NCI-H187 (cell line): ENCODE measurements at places on chromosomes 1 and 21.

DNA sequence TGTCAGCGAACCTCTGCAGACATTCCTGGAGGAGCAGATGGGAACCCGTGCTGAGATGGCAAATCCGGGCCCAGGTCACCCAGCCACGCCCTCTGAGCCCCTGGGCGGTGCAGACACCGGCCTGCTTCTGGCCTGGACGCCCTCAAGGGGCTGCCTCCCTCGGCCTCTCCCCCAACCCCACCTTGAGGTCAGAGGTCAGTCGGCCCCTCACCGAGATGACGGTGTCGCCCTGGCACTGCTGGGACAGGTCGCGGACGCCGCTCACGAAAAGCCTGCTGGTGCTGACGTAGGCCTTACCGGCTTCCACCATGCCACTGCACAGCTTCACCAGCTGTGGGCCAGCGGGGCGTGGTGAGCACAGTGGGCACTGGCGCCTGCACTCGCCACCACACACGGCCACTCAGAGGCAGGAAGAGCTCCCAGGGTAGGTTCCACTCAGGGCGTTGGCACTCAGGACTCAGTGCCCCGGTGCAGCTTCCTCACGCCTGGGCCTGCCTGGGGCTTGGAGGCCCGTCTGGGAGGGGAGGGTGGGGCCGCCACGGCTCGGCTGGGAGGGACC lies 4.7 kb downstream of the ACAP3 start:
- no peak for DNase-seq

- DNase-seq: no peak
These were observed 286.0 kb upstream of the DEPDC1 start for GRCh38 chr1:68782890-68783289.

- no peak for DNase-seq
These were observed 60.4 kb downstream of the B3GALT5 start for GRCh38 chr21:39673163-39673562.

DNA sequence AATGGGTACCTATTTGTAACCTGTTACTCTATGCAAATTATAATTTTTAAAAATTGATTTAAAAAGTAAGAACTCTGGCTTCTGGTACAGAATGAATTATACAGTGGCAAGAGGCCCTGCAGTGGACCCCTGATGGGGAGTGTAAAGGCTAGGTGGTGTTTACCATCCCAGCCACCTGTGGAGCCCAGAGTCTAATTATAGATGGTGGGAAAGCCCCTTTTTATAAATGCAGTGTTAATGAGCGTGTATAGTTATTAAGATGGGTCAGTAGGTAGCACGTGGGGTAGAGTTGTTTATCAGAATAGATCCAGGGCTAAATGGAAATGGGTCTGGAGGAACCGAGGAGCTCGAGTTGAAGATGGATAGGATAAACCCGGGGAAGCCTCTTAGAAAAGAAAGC lies 13.9 kb upstream of the PRELP start:
- DNase-seq: no peak
